Hematopoietic multipotent progenitor cell treated with erythropoietin and hydrocortisone succinate and interleukin-3 and kit ligand, for 8 days (in vitro differentiated cells): ENCODE measurements at places on chromosomes 12 and 14.

GRCh38 chr14:99568567-99569560, 35.1 kb downstream of the CCDC85C start:
- peak; percentile 85 for DNase-seq

GRCh38 chr12:46238821-46239220, 30.0 kb downstream of the SLC38A1 start:
- no peak for DNase-seq

GRCh38 chr12:91577586-91578539, 395.2 kb upstream of the DCN start:
- DNase-seq = peak; percentile 12

GRCh38 chr12:124386059-124386458, 91.2 kb downstream of the RFLNA start:
- DNase-seq = no peak

DNA sequence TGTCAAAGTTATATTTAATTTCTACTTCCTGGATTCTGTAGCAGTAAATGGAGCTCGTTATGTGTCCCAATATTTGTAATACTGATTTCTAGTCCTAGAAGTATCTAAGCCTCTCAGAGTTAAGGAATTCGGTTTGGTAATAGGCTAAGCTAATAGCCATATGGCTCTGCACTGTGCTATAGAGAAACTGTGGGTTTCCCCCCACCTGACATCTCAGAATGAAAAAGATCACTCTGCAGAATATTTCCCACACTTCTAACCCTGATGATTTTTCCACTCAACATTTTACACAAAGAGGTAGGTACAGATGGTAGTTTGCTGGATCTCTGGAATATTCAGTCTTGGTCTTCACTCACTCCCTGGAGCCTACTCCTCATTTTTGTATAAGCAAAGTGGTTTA, 71.2 kb downstream of the BORCS5 start:
- DNase-seq = no peak

- DNase-seq = no peak
Measured at GRCh38 chr12:53862831-53863230, 75.8 kb upstream of the HOXC13 start.

GRCh38 chr12:109818905-109819500, 14.2 kb downstream of the TRPV4 start:
- no peak for DNase-seq

- peak; percentile 84 for DNase-seq
Measured at GRCh38 chr14:20662968-20663732, 21.2 kb upstream of the RNASE4 start.

DNA sequence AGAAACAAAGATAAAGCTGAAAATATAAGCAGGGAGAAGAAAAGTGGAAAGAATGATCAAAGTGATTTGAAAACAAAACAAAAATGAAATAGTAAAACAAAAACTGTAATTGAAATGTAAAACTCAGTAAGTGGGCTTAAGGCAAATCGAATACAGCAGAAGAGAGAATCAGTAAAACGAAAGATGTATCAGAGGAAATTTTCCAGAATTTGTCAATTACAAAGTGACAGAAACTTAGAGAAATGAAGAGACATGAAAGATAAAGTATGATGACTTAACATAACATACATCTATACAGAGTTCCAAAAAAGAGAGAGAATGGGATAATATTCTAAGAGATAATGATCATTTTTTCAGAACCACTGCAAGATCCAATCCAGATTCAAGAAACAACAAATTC, 10.5 kb downstream of the ZFC3H1 start:
- DNase-seq = no peak

DNA sequence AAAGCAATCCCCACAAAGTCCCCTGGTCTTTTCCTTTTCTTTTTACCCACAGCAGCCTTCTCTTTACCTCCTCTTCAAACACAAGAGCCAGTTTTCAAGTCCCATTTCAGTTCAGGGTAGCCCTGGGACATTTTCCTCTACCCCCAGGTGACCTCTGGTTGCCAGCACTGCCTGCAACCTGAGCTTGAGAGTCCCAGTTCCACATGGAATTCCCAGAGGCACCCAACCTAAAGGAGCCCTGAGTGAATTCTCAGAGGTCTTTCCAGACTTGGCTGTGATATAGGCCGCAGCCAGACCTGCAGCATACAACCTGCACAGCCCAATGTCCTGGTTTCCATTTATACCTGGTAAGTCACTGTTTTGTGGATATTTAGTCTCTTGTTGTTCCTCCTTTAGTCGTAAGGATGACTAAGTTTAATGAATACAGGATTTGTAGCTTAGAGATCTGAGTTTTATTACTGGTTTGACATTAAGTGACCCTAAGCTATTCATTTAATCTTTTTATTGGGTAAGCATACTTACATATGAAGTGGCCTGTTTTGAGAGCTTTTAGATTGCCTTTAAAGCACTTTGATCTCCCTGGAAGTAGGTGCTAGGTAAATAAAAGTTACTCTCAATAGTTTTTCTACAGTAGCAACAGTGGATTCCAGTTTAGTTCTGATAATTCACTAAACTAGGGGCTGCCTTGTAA, 159.8 kb downstream of the TGFB3 start:
- DNase-seq = no peak

- DNase-seq = no peak
Measured at GRCh38 chr12:82749015-82749414, 62.3 kb downstream of the TMTC2 start.

GRCh38 chr12:76997011-76997780, 68.2 kb downstream of the E2F7 start:
- no peak for DNase-seq

DNA sequence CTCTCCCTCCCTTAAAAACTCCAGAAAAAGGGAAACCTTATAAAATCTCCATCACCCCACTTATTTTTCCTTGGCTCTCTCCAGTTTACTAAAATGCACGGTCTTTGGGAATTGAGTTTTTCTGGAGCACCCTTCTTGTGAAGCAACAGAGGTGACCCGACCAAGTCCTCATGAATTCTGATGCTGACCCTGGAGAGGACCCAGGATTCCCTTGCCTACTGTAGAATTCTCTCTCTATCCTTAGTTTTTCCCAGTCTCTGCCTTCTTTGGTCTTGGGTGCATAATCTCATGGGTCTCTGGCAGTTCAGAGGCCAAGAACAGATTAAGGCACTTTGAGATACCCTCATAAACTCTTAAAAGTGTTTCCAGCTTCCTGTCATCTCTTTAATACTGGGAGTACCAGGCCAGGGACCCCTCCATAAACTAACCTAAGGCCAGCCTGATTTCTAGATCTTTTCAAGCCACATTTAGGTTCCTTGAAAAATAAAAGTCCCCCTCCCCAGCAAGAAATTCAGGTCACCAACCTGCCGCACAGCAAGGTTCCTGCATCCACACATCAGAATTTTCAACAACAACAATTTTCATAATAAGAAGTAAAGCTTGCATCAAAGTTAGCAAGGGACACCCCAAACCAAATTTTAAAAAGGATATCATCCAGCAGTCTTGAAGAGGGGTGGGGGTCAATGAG, 5.1 kb upstream of the HOXC4 start:
- DNase-seq = no peak

DNA sequence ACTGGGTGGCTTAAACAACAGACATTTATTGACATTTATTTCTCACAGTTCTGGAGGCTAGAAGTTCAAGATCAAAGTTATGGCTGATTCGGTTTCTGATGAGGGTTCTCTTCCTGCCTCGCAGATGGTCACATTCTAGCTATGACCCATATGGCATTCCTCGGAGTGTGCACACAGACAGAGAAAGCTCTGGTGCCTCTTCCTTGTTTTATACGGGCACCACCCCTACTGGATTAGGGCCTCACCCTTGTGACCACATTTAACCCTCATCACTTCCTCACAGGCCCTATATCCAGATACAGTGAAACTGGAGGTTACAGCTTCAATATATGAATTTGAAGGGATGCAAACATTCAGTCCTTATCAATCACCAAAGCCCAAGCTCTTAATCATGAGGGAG, 77.0 kb upstream of the OVCH1 start:
- no peak for DNase-seq

DNA sequence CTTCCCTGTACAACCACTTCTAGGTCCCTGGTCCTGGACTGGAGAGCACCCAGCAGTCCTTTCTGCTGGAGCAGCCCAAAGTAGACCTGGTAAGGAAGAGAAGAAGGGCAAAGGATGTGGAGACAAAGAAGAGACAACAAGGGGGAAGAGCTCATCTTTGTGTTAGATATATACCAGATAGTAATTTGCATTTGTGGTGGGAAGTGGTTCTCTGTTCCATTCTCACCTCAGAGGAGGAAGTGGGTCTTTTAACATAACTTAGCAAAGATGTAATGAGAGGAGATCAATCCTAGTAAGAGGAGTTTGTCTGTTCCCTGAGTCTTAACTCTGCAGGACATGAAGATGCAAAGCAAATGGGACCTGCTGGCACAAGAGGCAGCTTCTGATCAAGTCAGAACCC, 8.0 kb downstream of the CCDC198 start:
- DNase-seq = no peak

DNA sequence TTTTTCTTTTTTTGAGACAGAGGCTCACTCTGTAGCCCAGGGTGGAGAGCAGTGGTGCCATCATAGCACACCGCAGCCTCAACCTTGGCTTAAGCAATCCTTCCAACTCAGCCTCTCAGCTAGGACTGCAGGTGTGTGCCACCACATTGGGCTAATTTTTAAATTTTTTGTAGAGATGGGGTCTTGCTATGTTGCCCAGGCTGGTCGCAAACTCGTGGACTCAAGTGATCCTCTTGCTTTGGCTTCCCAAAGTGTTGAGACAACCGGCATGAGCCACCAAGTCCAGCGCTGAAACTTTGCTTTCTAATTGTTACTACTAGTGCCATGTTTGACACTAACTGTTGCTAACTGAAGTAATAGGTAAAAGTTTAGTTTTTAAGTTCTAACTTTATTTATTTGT, 8.0 kb downstream of the RNF10 start:
- DNase-seq = no peak

GRCh38 chr12:52202361-52203078, 10.7 kb upstream of the KRT80 start:
- no peak for DNase-seq

- no peak for DNase-seq
Measured at GRCh38 chr12:89890161-89890560, 181.5 kb upstream of the ATP2B1 start.

DNA sequence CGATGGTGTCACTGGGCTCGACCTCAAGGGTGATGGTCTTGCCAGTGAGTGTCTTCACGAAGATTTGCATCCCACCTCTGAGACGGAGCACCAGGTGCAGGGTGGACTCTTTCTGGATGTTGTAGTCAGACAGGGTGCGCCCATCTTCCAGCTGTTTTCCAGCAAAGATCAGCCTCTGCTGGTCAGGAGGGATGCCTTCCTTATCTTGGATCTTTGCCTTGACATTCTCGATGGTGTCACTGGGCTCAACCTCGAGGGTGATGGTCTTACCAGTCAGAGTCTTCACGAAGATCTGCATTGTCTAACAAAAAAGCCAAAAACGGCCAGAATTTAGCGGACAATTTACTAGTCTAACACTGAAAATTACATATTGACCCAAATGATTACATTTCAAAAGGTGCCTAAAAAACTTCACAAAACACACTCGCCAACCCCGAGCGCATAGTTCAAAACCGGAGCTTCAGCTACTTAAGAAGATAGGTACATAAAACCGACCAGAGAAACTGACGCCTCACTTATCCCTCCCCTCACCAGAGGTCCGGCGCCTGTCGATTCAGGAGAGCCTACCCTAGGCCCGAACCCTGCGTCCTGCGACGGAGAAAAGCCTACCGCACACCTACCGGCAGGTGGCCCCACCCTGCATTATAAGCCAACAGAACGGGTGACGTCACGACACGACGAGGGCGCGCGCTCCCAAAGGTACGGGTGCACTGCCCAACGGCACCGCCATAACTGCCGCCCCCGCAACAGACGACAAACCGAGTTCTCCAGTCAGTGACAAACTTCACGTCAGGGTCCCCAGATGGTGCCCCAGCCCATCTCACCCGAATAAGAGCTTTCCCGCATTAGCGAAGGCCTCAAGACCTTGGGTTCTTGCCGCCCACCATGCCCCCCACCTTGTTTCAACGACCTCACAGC, 717 bp downstream of the UBC start:
- peak; percentile 90 for DNase-seq

- DNase-seq = no peak
Measured at GRCh38 chr12:54159589-54159988, 29.2 kb downstream of the SMUG1 start.

GRCh38 chr14:75753696-75754095, 92.7 kb downstream of the TTLL5 start:
- no peak for DNase-seq

DNA sequence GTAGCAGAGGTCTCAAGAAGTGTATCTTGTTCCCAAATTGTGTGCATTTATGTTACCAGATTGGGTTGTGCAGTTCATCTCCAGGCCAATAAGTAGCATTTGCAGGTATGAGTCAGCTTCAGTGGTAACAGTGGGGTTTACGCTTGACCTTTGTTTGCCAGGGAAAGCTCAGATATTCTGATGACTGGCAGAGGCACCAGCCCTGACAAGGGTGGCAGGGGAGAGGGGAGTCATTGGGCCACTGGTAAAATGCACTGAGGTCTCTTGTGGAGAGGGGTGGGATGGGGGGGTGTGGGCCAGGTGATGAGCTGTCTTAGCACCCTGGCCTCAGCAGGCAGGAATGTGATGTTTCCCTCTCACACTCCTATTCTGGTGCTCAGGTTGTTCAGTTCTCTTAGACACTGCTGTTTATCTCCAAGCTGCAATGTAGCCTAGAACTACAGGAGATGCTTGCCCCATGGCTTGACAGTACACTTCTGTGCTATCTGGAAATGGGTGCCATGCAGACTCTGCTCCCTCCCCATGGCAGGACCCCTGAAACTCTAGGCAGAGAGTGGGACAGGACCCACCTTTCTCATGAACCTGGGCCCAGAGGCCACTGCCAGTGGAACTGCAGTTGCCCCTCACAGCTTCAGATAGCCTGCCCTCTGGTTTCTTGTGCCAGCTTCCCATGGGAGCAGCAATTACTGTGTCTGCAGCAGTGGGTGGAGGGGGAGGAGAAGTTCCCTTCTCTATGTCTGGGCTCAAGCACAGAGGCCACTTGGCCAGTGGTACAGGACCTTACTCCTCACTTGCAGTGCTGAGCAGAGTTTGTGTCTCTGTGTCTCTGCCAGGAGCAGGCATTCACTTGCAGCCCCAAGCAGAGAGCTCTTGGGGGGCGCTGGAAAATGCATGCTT, 31.9 kb downstream of the USP15 start:
- DNase-seq = peak; percentile 34
